ENCODE measurements at places on chromosomes 1 and 21. TPM values are rescaled to one million over a fixed set of nuclear protein-coding genes. Genes with fewer than 3 reads are reported as not detected.

The PADI4 gene
- not detected for total RNA-seq

The TMPRSS15 gene
- total RNA-seq = not detected

The A3GALT2 gene
- total RNA-seq = not detected

The VCAM1 gene
- 9.8 TPM for total RNA-seq

The NR1I3 gene
- 0.21 TPM for total RNA-seq

The RCC2 gene
- 57.2 TPM for total RNA-seq

The F13B gene
- not detected for total RNA-seq

The UBXN10 gene
- not detected for total RNA-seq

The ZSWIM5 gene
- 1.2 TPM for total RNA-seq

The APOBEC4 gene
- not detected for total RNA-seq

The SSR2 gene
- 103 TPM for total RNA-seq

The PRDM16 gene
- 84.2 TPM for total RNA-seq

The CLDN8 gene
- total RNA-seq = not detected

DNA sequence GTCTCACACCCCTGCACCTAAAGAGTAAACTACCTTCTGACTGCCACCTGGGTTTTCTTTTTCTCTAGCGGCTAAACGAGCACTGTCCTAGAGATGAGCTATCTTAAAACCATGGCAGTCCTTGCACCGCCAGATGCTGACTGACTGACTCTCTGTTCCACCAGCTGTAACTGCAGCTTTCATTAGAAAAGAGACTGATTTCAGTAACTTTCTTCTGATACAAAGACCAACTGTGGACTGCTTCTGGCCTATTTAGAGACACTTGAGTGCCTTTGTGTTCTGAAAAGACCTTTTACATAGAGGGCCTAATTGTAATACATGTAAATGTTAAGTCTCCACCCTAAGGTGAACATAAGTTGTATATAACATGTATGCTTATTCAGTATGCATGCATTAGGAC, 152.5 kb downstream of the DISC1 start:
- no peak for DNase-seq
- H3K36me3 ChIP-seq = no peaks in the 10 kb centered on the region
- no peak overlapping the region for H3K4me3 ChIP-seq
- no peaks in the 10 kb centered on the region for H3K4me1 ChIP-seq
- H3K27ac ChIP-seq = no peak overlapping the region
- H3K27me3 ChIP-seq = no peaks in the 10 kb centered on the region

GRCh38 chr1:8782955-8783354, 34.5 kb downstream of the RERE start:
- H3K27ac ChIP-seq = no peak overlapping the region
- no peaks in the 10 kb centered on the region for H3K4me1 ChIP-seq
- no peaks in the 10 kb centered on the region for H3K27me3 ChIP-seq
- H3K36me3 ChIP-seq = no peaks in the 10 kb centered on the region

DNA sequence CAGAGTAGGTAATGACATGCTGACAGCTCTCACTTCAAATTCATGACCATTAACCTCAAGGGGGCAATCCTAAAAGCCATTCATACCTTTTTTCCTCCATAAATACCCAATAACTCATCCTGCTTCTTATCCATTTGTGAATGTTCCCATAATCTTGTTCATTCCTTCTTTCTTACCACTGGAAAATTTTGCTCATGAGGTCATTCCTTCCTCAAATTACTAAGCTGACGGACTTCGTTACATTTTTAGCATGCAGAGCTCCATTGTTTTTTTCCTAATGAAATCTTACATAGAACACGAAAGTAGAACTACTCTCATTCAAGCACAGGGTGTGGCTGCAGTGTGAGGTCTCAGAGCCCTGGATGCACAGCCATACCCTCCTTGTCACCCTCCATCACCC, 276.5 kb upstream of the DPYD start:
- no peaks in the 10 kb centered on the region for H3K36me3 ChIP-seq
- no peak for DNase-seq
- no peak overlapping the region for H3K27ac ChIP-seq
- no peak overlapping the region for H3K4me3 ChIP-seq
- no peaks in the 10 kb centered on the region for H3K27me3 ChIP-seq

GRCh38 chr1:15031251-15031933, 122.2 kb upstream of the TMEM51 start:
- H3K36me3 ChIP-seq = peaks cover 9% of the 10 kb centered on the region
- peaks cover 12% of the 10 kb centered on the region for H3K4me1 ChIP-seq
- DNase-seq = no peak
- no peak overlapping the region for H3K4me3 ChIP-seq
- no peaks in the 10 kb centered on the region for H3K27me3 ChIP-seq

DNA sequence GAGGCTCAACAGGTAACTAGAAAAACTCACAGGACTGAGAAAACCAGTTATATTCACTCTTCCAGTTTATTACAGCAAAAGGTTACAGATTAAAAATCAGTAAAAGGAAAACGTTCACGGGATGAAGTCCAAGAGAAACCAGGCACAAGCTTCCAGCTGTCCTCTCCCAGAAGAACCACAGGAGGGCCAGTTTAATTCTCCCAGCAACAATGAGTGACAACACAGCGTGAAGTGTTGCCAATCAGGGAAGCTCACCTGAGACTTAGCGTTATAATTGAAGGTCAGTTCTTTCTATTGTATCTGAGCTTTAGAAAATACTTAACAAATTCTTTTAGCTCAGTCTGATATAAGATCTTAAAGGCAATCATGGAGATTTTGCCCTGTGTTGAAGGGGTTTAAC, 65.2 kb upstream of the TNR start:
- H3K4me1 ChIP-seq = no peaks in the 10 kb centered on the region
- H3K36me3 ChIP-seq = no peaks in the 10 kb centered on the region
- no peak overlapping the region for H3K27ac ChIP-seq
- no peaks in the 10 kb centered on the region for H3K27me3 ChIP-seq
- H3K4me3 ChIP-seq = no peak overlapping the region

DNA sequence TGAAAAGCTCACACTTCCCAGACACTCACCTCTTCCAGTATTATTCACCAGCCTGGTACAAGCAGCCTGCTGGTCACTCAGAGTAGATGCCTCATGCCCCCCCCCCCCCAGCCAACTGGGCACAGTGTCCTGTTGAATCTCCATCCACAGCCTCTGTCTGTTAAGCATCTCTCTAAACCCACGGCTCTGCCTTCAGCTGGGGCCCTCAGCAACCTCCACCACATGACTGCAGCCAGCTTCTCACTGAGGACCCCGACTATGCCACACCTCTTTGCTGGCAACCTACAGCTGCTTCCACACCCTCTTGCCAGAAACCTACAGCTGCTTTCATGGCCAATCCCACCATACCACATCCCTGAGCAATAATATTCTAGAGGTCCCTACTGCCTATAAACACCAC, 113.1 kb downstream of the RHOU start:
- no peak overlapping the region for H3K27ac ChIP-seq
- no peak overlapping the region for H3K4me3 ChIP-seq
- H3K27me3 ChIP-seq = no peaks in the 10 kb centered on the region
- DNase-seq = no peak

- H3K27me3 ChIP-seq = no peaks in the 10 kb centered on the region
- H3K27ac ChIP-seq = no peak overlapping the region
- no peaks in the 10 kb centered on the region for H3K4me1 ChIP-seq
- peaks cover 81% of the 10 kb centered on the region for H3K36me3 ChIP-seq
- H3K4me3 ChIP-seq = no peak overlapping the region
Measured at GRCh38 chr21:45496151-45496967, 45.9 kb downstream of the SLC19A1 start.

- H3K36me3 ChIP-seq = no peaks in the 10 kb centered on the region
- H3K4me3 ChIP-seq = no peak overlapping the region
- H3K4me1 ChIP-seq = no peaks in the 10 kb centered on the region
- DNase-seq = no peak
- H3K27ac ChIP-seq = no peak overlapping the region
- H3K27me3 ChIP-seq = no peaks in the 10 kb centered on the region
Measured at GRCh38 chr1:218080863-218081262, 204.2 kb upstream of the RRP15 start.

DNA sequence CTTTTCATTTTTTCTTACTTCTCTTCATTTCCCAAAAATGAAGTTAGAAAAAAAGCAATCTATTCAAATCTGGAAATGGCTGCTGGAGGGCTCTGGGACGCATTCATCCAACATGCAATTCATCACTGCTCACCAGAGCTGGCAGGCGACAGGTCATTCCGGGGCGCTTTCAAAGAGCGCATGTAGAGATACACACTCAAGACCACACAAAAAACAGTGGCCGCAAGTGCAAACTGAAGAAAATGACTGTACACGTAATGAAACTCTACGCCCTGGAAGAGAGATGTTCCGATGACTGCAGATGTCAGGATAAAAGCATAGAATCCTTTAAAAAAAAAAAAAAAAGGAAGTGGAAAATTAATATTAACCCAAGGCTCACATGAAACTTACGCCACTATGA, 15.5 kb downstream of the LBR start:
- H3K36me3 ChIP-seq = peaks cover 67% of the 10 kb centered on the region
- no peaks in the 10 kb centered on the region for H3K4me1 ChIP-seq
- DNase-seq = no peak
- no peak overlapping the region for H3K4me3 ChIP-seq
- H3K27me3 ChIP-seq = no peaks in the 10 kb centered on the region
- no peak overlapping the region for H3K27ac ChIP-seq

DNA sequence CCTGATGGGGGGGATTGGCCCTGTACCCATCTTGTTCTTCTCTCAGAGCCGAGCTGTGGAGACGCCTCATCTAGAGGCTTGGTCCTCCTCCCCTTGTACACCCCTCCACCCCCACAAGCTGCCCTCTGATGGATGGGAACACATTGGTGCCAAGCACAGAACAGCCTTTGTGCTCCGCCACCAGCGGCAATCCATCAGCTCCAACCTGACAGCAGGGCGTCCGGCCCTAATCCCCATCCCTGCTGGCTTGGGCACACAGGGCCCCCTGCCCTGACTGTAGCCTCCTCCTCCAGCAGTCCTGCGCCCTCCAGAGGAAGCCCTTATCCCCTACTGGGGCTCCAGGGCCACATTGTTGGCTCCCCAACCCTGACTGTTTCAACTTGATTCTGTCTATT, 3.8 kb upstream of the MYOG start:
- no peaks in the 10 kb centered on the region for H3K27me3 ChIP-seq
- DNase-seq = no peak
- no peaks in the 10 kb centered on the region for H3K36me3 ChIP-seq

GRCh38 chr1:41765152-41765551, 153.6 kb downstream of the HIVEP3 start:
- DNase-seq = no peak
- no peaks in the 10 kb centered on the region for H3K4me1 ChIP-seq
- H3K27me3 ChIP-seq = no peaks in the 10 kb centered on the region
- H3K36me3 ChIP-seq = no peaks in the 10 kb centered on the region

- H3K4me1 ChIP-seq = no peaks in the 10 kb centered on the region
- no peak for DNase-seq
- H3K4me3 ChIP-seq = no peak within 1 kb of the TSS
- no peaks in the 10 kb centered on the region for H3K36me3 ChIP-seq
- H3K27ac ChIP-seq = no peak within 1 kb of the TSS
- peaks cover 5% of the 10 kb centered on the region for H3K27me3 ChIP-seq
Measured at GRCh38 chr1:1173793-1174415, at the start of gene TTLL10. TTLL10 (plus strand) TSS chr1:1173880; CDS start chr1:1179216, 5,336 bp downstream.

GRCh38 chr1:168636200-168636599, 59.8 kb downstream of the XCL1 start:
- no peaks in the 10 kb centered on the region for H3K36me3 ChIP-seq
- no peaks in the 10 kb centered on the region for H3K4me1 ChIP-seq
- H3K27me3 ChIP-seq = no peaks in the 10 kb centered on the region
- H3K27ac ChIP-seq = peak overlapping the region; percentile 57
- no peak for DNase-seq

DNA sequence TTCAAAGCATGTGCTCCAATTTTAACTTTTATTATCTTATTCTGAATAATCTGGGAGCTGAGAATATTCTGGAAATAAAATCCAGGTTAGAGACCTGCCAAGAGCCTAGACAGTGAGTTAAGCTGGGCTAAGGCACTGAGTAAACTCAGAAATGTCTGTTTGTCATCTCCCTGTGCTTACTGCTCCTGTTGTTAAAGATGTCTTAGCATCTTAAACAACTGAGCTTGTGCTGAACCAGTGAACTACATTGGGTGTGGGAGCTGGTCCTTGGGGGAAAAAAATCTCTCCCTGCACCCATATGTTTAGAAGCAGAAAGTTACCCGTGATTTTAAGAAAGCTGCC, 25.0 kb upstream of the AHCYL1 start:
- H3K27ac ChIP-seq = no peak overlapping the region
- peaks cover 5% of the 10 kb centered on the region for H3K4me1 ChIP-seq
- no peak for DNase-seq
- H3K36me3 ChIP-seq = no peaks in the 10 kb centered on the region

DNA sequence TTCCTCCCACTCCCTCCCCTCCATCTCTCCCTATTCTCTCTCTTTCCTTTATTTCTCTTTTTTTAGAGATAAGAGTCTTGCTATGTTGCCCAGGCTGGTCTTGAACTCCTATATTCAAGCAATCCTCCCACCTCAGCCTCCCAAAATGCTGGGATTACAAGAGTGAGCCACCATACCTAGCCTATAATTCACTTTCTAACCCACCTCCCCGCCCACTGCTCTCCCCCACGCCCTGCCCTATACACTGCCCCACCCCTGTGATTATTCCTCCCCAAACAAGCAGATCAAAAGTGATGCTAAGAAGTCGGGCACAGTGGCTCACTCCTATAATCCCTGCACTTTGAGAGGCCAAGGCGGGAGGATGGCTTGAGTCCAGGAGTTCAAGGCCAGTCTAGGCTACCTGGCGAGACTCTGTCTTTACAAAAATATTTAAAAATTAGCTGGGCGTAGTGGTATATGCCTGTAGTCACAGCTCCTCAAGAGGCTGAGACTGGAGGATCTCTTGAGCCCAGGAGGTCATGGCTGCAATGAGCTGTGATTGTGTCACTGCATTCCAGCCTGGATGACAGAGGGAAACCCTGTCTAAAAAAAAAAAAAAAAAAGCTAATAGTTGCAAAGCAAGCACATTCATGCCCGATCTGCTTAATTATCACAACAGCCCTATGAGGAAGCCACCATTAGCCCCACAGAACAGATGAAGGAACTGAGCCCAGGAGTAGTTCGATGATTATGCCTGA, 12.8 kb upstream of the E2F2 start:
- DNase-seq = no peak
- H3K27ac ChIP-seq = no peak overlapping the region
- H3K36me3 ChIP-seq = no peaks in the 10 kb centered on the region
- H3K4me1 ChIP-seq = no peaks in the 10 kb centered on the region
- H3K4me3 ChIP-seq = no peak overlapping the region

GRCh38 chr1:11046270-11046566, 821 bp downstream of the MASP2 start:
- H3K4me3 ChIP-seq = no peak overlapping the region
- no peak overlapping the region for H3K27ac ChIP-seq
- H3K27me3 ChIP-seq = no peaks in the 10 kb centered on the region
- no peaks in the 10 kb centered on the region for H3K36me3 ChIP-seq
- H3K4me1 ChIP-seq = no peaks in the 10 kb centered on the region

DNA sequence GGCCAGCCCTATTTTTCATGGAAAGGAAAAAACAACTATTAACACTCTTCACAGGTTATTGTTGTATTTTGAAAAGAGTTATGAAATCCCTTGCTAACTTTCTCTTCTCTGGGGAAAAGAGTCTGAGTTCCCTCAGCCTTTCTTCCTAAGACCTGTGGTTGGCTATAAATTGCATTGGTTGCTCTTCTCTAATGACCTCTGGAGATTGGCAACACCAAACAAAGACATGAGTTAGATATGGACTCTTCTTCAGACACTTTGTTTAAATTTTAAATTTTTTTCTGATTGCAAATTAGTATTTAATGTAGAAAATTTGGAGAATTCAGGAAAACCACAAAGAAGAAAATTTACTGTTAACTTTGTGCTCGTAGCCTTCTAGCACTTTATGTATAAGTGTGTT, 275.7 kb downstream of the PBX1 start:
- no peaks in the 10 kb centered on the region for H3K4me1 ChIP-seq
- H3K36me3 ChIP-seq = no peaks in the 10 kb centered on the region
- no peaks in the 10 kb centered on the region for H3K27me3 ChIP-seq
- no peak overlapping the region for H3K4me3 ChIP-seq
